ENCODE measurements at places on chromosomes 12 and 14. TPM values are rescaled to one million over a fixed set of nuclear protein-coding genes. Genes with fewer than 3 reads are reported as not detected.

The IL31 gene
- not detected for total RNA-seq

The SOS2 gene
- 12.4 TPM for total RNA-seq

The TBX5 gene
- not detected for total RNA-seq

The MYO1H gene
- total RNA-seq: not detected

The ACRBP gene
- total RNA-seq: 1.7 TPM

The STAB2 gene
- 5.7 TPM for total RNA-seq

The PLXNC1 gene
- 5.1 TPM for total RNA-seq

The UNG gene
- total RNA-seq: 26.3 TPM

The LRRC74A gene
- total RNA-seq: not detected

The CRY1 gene
- total RNA-seq: 10.3 TPM

The HRK gene
- total RNA-seq: not detected

GRCh38 chr12:3772380-3772779 lies 19.5 kb upstream of the CRACR2A start:
- no peak for DNase-seq

DNA sequence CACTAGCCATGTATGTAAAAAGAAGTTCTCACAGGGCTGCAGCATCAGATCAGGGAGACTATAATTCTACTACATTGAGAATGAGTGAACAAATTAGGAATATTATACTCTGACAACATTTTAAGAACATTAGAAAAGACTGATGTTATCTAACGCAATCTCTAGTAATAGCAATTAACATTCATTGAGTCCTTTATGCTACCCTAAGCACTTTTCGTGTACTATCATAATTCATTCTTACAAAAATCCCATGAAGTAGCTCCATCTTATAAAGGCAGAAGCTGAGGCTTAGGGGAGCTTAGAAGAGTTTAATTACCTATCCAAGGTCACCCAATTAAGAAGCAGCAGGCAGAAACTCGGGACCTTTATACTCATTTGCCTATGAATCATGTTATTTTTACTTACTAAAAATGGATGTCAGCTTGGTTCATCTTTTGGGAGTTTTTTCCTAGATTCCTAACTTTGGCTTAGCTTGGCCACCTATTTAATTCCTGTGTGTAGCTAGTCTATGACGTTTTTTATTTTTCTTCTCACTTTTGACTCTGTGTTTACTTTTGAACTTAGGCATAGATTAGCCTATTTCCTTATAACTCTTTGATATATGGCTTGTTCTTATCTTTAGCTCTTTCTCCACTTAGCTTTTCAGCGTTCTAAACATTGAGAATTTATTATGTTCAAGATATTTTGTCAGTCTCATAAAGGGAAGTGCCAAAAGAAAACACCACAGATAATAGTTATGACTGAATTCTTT lies 333.5 kb upstream of the DCN start:
- no peak for DNase-seq

- no peak for DNase-seq
Observed at GRCh38 chr12:31037931-31038330, 35.7 kb upstream of the DDX11 start.

DNA sequence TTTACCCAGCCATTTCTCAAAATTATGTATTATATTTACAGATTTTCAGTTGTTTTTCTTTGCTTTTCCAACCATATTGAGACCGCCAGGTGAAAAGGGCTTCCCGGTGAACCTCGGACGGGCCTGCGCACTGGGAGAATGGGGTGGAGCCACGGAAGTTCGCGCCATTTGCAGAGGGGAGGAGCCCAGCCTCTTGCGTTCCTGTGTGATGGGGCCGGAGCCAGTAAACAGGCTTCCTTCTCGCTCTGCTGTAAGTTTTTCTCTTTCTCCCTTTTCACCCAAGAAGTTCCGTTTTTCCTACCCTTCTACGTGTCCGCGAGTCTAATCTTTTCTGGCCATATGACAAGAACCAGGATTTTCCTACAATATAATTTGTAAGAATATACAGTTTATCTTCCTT lies 1108.8 kb upstream of the SEL1L start:
- DNase-seq: peak; percentile 61

- peak; percentile 33 for DNase-seq
Observed at GRCh38 chr14:67420102-67420739, 8.3 kb upstream of the PLEK2 start.

DNA sequence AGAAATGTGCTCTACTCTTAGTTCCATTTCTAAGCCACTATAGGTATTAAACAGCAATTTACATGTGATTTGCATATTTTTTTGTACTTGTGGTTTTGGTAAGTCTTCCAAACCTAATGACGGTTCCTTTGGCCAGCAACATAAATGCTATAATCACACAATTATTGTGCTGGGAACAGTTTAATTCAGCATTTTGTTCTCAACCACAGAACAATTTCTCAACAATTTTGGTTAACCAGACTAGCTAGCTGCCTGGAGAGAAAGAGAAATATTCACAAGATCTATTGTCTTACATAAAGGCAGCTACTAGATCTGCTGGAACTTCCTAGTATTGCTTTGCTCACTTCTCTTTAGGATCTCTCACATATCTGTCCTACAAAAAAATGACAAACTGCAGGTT lies 265.3 kb downstream of the SOX5 start:
- no peak for DNase-seq

DNA sequence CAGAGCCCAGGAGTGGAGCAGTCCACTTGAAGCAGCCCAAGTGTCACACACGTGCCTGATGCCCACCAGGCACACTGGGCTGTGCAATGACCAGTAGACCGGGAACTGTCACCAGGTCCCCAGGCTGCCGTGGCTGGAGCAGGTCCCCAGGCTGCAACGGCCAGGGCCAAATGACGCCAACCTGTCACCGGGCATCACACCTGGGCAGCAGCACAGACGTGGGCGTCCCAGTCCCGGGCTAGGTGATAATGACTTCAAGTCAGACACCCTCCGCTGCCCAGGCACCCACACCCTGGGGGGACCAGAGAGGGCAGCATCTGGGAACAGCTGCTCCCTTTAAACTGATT lies 30.6 kb upstream of the MMP17 start:
- no peak for DNase-seq

DNA sequence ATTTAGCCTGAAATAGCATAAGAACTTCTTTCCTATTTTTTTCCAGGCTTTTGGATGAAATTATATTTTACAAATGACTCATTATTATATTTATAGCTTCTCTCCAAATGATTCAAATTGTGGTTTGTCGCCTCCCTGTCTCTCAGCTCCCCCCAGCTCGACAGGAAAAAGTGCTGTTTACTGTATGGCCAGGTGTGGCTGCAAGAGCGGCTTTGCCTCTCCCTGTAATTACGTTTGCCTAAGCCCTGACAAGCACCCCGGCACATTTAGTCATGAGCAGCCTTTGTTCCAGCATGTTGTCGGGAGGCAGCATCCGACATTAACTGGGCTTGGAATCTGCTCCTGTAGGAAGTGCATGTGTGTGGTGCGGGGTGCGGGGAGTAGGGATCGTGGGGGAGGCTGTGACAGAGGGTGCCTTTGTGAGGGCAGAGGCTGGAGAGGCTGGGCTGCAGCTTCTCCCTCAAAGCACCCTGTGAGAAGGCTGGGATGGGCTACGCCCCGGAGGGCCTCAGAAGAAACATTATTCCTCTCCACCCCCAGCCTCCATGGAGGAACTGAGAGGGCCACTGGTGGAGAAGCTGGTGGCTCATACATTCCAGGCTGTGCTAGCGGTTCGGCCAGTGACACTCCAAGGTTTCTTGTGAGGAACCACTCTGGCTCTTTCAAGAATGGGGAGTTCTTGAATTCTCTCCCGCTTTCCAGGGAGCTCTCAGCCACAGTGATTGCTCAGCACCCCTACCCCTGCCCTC lies 42.1 kb upstream of the CTDSP2 start:
- no peak for DNase-seq

GRCh38 chr12:88227871-88228270 lies 85.8 kb downstream of the TMTC3 start:
- DNase-seq: no peak

DNA sequence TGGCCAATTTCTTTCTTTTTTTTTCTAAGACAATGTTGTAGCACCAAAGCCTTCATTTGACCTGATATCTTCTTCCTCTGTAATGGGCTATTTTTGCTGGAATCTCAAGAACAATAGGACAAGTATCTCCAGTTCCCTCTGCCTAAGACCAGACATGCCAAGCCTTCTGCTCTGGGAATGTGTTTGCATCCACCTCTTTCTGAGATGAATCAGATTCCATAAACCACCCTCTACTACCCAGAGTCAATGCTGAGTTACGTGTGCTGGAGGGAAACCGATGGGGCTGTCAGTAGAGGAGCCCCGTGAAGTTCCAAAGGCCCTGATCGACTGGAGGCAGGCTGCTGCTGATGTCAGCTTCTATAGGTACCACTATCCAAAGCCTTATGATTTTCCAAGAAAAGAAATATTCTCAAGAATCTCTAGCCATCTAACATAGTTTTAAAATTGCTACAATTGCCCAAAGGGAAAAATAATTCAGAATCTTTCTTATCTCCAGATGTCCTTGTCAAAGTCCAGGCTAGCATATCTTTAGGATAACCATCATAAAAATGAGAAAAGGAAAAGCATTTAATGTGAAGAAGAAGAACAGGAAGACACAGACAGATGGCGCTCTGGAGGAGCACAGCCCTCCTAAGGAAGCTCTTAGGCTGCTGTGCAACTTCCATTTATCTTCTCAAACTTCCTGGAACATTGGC lies 101.9 kb downstream of the SLC8A3 start:
- DNase-seq: peak; percentile 46

- no peak for DNase-seq
Observed at GRCh38 chr12:57580466-57580795, 10.6 kb upstream of the PIP4K2C start.

GRCh38 chr12:26746121-26746714 lies 86.8 kb downstream of the ITPR2 start:
- no peak for DNase-seq

DNA sequence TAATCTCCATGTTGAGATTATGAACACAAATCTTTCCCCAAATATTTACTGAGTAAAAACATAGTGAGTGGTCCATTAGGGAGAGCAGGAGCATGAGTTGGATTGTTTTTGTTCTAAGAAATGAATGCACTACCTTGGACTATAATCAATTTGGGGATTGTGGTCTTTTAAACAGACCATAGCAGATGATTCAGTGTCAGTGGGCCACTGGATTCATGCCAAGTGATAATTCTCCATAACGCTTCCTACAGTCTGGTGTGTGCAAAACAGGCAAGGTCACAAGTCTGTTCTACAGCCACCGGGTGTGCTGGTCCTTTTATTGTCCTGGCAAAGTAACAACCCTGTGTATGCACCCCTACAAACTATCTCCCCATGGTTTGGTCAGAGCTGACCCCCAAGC lies 266.3 kb downstream of the APAF1 start:
- no peak for DNase-seq

DNA sequence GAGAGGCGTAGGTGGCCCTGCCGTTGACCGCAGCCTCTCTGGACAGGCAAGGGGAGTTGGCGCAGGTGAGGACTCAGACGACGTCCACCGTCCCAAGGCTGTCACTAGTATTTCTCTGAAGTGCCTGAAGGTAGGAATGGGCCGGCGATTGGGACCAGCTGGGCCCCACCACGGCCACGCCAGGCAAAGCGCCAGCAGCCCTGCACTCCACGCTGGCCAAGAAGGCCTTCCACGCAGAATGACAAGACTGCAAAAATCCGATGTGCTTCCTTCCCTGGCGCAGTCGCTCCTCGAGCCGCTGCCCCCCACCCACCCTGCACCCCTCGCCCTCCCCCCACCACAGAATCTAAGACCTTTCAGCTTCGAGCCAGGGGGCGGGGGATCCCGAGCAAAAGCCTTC lies 17.3 kb upstream of the MLXIP start:
- no peak for DNase-seq

DNA sequence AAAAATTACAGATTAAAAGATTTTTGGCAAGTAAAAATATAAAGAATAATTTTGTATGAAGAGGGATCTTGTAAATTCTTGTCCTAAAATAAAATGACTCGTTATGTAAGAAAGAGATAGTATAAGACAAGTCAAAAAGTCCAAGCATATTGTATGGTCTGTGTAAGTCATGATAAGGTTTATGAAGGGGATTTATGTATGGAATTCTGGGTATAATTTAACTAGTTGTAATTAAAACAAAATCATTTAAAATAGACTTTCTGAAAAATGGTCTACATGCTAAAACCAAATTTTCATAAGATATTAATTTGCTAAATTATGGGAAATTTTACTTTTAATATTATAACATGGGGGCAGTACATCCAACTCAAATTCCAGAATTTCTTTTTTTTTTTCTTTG lies 17.6 kb upstream of the PEX5 start:
- DNase-seq: no peak

GRCh38 chr12:21828136-21828775 lies 53.8 kb upstream of the KCNJ8 start:
- DNase-seq: no peak

GRCh38 chr12:57165741-57166140 lies 18.3 kb upstream of the LRP1-AS start:
- no peak for DNase-seq
